ENCODE measurements at places on chromosomes 5 and 9. TPM values are rescaled to one million over a fixed set of nuclear protein-coding genes. Genes with fewer than 3 reads are reported as not detected.

The KIF12 gene
- 0.82 TPM for total RNA-seq

The PCDHA9 gene
- total RNA-seq: 9.8 TPM

The PCDHGA6 gene
- total RNA-seq: 9.0 TPM

The TEK gene
- total RNA-seq: 6.9 TPM

The MEIKIN gene
- not detected for total RNA-seq

The CEL gene
- 0.41 TPM for total RNA-seq

The PKD2L2 gene
- total RNA-seq: not detected

The LHX2 gene
- total RNA-seq: 73.0 TPM

The GGTA1 gene
- total RNA-seq: 2.4 TPM

The NR2F1 gene
- 53.8 TPM for total RNA-seq

The UBE2QL1 gene
- 39.1 TPM for total RNA-seq

The MYMK gene
- total RNA-seq: not detected

The HTR1A gene
- 20.4 TPM for total RNA-seq

The CER1 gene
- total RNA-seq: not detected

The CENPP gene
- 5.7 TPM for total RNA-seq

The PTGS1 gene
- 0.41 TPM for total RNA-seq

The DMRTA1 gene
- 0.41 TPM for total RNA-seq

The SAXO1 gene
- total RNA-seq: not detected

The FGF18 gene
- total RNA-seq: 0.82 TPM

The PDGFRB gene
- total RNA-seq: 12.2 TPM

The SLC36A3 gene
- not detected for total RNA-seq

The SHISAL2B gene
- not detected for total RNA-seq

The ROR2 gene
- total RNA-seq: 0.82 TPM

The GPR151 gene
- 0.41 TPM for total RNA-seq

The YIPF5 gene
- total RNA-seq: 78.3 TPM

The SOHLH1 gene
- total RNA-seq: not detected

The TOPORS gene
- total RNA-seq: 59.1 TPM

The TRIM36 gene
- total RNA-seq: 105 TPM

The SPATA31A3 gene
- not detected for total RNA-seq

The CSF2 gene
- not detected for total RNA-seq

The SARDH gene
- 1.6 TPM for total RNA-seq

The CATSPER3 gene
- 0.82 TPM for total RNA-seq

The DBN1 gene
- total RNA-seq: 187 TPM

The AQP3 gene
- total RNA-seq: not detected

The CD72 gene
- total RNA-seq: 0.41 TPM

The GFRA3 gene
- total RNA-seq: not detected

All from frontal cortex (tissue), 4 donors.